ENCODE measurements at places on chromosomes 12 and 14.

GRCh38 chr12:12159988-12160387 is 89.2 kb downstream of the BCL2L14 start:
- no peak for DNase-seq

GRCh38 chr12:26748741-26749431 is 84.1 kb downstream of the ITPR2 start:
- no peak for DNase-seq

- DNase-seq, result no peak
Observed at GRCh38 chr12:72178871-72179270, 93.3 kb upstream of the TRHDE start.

DNA sequence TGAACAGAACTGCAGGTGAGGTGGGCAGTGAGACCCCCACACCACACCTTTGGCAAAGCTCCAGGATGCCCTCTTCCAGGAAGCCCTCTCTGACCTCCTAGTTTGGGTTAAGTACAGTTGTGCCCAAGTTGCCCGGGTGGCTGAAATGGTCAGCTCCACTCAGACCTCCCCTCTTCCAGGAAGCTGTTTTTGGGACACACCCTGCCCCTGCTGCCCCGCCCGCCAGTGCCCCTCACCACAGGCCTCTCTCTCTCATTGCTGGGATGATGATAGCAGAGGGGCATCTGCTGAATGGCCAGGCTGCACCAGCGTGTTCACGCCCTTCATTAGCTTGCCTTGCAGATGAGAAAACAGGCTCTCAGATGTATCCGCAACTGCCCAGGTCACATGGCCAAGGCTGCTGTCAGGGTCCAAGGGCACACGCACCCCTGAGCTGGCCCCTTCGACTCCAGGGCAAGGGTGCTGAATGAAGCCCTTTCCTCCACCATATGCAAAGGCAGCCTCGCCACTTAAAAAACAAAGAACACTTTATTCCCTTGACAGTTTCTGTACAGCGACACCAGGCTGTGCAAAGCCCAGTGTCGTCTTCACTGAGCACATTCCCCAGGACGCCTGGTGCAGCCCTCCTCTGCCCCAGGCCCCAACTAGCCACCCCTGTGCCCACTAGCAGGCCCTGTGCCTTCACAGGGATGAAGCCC is 15.5 kb downstream of the SLC25A29 start:
- no peak for DNase-seq

- DNase-seq, result no peak
Observed at GRCh38 chr14:105257464-105257863, 9.1 kb downstream of the BTBD6 start.

GRCh38 chr12:11209113-11209512 is 22.4 kb upstream of the TAS2R42 start:
- DNase-seq, result no peak

- DNase-seq, result peak; percentile 81
Observed at GRCh38 chr12:116361414-116362223, 84.1 kb upstream of the MED13L start.

GRCh38 chr14:58635091-58635830 is 2.5 kb upstream of the DACT1 start:
- no peak for DNase-seq

DNA sequence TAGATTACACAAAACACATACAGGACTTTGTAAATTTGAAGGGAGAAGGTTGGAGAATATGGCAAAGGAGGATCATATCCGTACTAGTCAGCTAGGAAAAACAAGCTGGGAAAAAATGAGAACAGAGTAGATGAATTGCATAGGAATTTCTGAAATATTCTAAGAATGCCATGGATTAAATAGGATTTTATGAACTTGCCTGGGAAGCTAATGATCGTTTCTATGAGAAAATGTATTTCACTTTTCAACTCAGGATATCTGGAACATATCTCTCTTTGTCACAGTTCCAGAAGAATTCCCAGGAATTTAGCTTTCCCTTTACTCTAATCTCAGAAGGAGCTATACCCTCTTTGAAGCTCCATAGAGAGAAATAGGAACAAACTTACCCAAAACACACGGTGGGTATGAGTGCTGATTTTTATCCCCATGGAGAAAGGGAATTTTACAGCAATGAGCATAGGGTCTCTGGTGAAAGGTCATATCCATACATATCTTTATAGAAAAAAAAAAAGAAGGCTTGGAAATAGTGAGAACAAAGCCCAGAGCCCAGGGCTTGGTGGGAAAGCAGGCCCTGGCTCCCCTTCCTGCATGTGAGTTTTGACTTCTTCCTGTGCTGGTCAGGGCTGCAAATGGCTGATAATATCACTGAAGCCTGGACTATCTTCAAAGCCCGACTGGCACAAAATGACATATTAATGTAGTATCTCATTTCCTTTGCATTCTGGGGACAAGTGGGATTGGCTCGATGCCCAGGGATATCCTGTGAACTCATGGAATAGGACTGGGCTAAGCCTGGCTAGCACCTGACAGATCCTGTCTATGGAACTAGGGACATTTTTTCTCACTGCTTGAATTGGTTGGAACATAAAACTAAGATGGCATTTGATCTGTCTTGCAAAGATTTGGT is 136.3 kb downstream of the AEBP2 start:
- peak; percentile 91 for DNase-seq

- no peak for DNase-seq
Observed at GRCh38 chr12:43309959-43310358, 242.0 kb downstream of the ADAMTS20 start.

- DNase-seq, result no peak
Observed at GRCh38 chr12:11651785-11652184, 2.3 kb downstream of the ETV6 start.

- no peak for DNase-seq
Observed at GRCh38 chr14:90447720-90448497, 51.1 kb downstream of the CALM1 start.

DNA sequence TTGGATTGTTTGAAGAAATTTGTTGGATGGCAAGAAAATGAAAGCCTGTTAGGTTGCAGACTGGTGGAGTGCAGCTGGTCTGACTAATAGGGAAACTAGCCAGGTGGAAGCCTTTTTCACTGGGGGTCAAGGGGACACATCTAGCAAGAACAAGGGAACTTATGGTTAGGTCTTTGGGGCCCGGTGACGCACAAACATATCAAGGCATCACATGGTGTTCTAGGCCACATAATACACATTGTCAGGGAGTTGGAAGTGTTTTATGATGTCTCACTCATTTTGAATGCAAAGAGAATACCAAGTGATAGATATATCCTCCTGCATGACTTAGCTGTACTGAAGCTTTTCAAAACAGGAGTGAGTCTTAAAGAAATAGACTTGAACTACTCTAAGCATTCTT is 351.2 kb downstream of the KCNH5 start:
- no peak for DNase-seq

GRCh38 chr14:61861320-61861865 is 99.2 kb downstream of the SNAPC1 start:
- no peak for DNase-seq

GRCh38 chr12:6784761-6785160 is 4.6 kb upstream of the CD4 start:
- no peak for DNase-seq

DNA sequence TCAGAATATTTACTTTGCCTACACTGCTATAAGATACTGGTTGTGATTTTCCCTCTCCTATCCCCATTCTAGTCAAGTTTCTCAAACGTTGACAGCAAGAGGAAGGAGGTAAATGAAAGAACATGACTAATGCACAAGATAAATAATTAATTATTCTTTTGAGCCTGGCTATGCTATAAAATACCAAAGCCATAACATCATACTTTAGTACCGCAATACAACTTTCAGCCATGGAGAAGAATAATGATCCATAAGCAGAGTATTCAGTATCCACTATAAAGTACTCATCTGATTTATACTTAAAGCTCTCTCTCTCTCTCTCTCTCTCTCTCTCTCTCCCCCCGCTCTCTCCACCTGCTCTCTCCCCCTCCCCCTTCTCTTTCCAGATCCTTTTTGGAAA is 41.3 kb downstream of the TDG start:
- DNase-seq, result no peak

GRCh38 chr14:73764406-73765280 is 50.5 kb upstream of the PNMA1 start:
- DNase-seq, result peak; percentile 13

DNA sequence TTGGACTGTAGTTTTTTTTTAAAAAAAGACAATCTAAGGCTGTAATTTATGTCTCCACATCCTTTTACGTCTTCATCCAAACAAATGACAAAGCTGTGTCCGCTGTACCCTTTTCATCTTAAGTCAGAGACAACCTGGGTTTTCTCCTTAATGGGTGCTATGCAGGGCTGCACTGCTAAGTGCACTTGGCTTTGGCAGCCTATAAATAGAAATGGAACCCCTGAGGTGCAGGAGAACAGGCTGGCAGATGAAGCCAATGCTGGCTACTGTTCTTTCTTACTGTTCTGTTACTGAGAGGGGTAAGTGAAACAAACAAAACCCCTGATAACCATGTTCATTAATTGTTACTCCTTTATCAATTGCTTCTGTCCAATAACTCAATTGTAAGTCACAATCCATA is 47.1 kb upstream of the KICS2 start:
- no peak for DNase-seq

DNA sequence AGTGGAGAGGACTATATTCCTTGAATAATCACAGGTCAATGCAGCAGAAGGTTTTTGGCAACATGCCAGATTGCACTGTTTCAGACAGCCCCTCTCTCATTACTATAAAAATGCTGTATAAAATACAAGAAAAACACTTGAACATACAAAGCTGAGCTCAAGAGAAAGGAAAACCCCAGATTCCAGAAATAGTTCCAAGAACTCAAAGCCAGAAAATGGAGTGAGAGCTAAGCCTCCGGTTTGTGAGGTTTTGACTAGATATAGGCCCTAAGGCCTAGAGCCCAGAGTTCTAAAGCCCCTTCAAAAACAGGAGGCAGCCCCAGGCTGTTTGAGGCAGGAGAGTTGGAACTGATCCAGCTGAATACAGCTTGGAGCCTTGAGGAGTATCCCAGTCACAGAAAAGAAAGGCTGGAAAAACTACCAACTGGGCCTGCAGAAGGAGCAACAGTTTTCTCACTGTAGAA is 29.4 kb upstream of the ACTN1 start:
- no peak for DNase-seq

DNA sequence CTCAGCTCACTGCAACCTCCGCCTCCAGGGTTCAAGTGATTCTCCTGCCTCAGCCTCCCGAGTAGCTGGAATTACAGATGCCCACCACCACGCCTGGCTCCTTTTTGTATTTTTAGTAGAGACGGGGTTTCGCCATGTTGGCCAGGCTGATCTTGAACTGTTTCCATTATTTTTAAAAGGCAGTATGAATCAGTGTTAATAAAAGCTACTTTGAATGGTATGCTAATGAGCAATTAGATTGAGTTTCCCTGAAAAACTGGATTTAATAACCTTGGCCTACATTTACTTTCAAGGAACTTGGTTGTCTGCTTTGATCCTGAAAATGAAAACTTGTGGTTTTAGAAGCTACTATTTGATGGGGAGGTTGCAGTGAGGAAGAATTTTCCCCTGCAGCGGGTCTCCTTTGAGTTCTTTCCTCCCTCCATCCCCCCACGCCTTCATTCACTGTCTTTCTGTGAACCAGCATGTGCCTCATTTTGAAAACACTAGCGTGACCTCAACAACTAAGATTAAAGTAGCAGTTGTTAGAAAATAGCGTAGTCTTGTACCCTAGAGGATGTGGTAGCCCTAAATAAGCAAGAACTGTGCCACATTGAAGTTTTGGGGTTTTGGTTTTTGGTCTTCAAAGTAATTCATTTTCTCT is 17.8 kb upstream of the RPS6KA5 start:
- DNase-seq, result no peak

DNA sequence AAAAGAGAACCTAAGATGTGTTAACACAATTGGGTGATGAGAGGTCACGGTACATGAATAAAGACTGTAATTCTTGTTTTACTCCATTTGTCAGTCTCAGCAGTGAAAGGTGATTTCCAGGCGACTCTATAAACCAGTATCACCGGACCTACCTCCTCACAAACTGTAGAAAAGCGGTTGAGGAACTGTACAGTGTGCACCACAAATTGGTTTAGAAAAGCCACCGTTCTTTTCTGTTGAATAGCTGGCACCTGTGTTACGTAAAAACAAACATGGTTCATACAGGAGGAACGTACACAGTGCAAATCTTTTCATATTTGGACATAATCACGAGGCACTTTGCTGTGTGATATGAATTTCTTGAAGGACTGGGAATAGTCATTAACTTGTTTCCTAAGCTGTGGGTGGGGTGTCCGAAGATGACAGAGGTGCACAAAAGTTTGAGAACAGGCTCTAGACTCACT is 663 bp downstream of the WASHC3 start:
- no peak for DNase-seq

- no peak for DNase-seq
Observed at GRCh38 chr14:22545842-22546721, 42.9 kb downstream of the DAD1 start.

- no peak for DNase-seq
Observed at GRCh38 chr12:43736927-43737440, 21.6 kb downstream of the PUS7L start.

DNA sequence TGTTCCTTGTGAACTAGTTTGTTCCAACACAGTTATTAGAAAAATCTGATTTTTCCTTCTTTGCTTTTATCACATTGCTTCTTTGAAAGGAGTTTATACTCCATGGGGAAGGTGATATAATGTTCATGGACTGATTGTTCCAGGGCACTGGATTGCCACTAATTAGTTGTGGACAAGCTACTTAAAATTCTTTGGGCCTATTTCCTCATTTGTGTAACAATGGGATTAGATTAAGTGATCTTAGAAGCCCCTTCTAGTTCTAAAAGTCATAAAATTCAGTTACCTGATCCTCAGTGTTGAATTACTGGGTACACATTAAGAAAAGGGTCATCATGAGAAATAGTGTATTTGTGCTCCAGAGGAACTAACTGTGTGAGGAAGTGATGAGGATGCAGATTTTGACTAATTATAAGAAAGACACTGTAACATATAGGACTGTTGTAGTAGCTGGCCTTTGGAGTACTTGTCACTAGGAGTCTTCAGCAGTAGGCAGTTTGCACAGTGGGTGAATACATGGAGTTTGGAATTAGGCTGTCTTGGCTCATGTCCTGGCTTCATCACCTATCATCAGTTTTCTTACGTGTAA is 82.2 kb downstream of the MIA2 start:
- DNase-seq, result peak; percentile 50

- DNase-seq, result no peak
Observed at GRCh38 chr14:76918782-76919394, 92.7 kb downstream of the LRRC74A start.

DNA sequence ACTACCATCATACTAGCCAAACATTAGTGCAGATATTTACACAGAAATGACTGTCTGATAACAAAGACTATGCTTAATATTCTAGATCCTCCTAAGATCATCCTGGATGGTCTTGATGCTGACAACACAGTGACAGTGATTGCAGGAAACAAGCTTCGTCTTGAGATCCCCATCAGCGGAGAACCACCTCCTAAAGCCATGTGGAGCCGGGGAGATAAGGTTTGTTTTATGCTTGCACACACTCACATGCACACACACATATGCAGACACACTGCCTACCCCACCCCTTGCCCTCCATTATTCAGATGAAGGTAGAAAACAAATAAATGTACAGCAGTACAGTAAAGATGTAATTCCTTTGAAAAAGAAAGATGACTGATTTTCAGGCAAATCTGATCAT is 44.4 kb upstream of the CHPT1 start:
- DNase-seq, result no peak

- DNase-seq, result no peak
Observed at GRCh38 chr12:72148709-72149108, 123.5 kb upstream of the TRHDE start.
